ENCODE measurements at places on chromosomes 5 and 9. TPM values are rescaled to one million over a fixed set of nuclear protein-coding genes. Genes with fewer than 3 reads are reported as not detected.

FAM200C gene
- polyA plus RNA-seq = 10.9 TPM

DMRT3 gene
- 0.38 TPM for polyA plus RNA-seq

ANXA1 gene
- 79.7 TPM for polyA plus RNA-seq

GRCh38 chr9:27471366-27471765 lies 52.7 kb upstream of the IFNK start:
- no peak for DNase-seq

DNA sequence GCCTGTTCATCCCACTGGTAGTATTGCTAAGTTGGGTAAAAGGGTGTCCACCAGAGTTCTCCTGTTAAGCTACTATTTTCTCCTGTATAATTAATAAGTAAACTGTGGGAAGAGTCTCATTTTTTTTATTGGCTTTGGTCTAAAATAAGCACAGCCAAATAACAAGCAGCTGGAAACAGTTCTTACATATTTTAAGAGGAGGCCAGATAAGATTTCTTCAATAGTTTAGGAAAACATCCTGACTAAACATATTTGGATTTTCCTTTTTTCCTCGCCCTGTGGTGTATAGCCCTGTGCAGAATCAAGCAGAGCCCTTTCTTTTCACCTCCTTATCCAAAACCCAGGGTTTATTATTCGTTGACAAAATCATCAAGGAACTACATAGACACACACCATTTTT lies 122.2 kb upstream of the ZNF608 start:
- DNase-seq = no peak

DNA sequence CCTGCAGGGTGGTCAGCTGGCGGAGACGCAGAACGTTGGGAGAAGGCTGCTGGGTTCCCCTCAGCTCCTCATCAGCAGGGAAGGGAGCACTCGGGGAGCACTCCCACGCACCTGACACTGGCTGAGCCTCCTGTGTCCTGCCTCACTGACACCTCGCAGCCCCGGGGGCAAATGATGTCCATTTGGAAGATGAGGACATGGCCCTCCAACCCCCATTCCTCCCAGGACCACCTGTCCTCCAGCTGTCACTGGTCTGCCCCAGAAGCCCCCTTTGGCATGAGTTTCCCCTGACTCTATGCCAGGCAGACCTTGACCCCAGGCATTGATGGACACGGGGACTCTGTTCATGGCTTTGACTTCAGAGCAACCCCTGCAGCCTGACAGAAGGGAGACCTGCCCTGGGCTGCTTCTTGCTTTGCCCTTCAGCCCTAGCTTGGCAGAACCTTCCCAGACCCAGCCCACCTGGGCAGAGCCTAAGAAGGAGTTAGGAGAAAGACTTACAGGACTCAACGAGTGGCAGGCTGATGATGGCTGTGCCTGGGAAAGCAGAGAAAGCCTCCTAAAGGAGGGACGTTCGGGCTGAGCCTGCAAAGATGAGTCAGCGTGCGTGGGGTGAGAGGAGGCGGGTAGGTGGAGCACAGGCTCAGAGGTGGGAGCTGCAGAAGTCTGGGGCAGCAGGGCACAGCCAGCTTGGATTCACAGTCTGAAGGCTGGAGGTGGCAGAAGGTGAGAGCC lies 90.6 kb downstream of the LMX1B start:
- no peak for DNase-seq

GRCh38 chr9:84357275-84357674 lies 16.7 kb upstream of the SLC28A3 start:
- DNase-seq = no peak

- no peak for DNase-seq
Observed at GRCh38 chr5:170563824-170564567, 60.2 kb downstream of the KCNIP1 start.

DNA sequence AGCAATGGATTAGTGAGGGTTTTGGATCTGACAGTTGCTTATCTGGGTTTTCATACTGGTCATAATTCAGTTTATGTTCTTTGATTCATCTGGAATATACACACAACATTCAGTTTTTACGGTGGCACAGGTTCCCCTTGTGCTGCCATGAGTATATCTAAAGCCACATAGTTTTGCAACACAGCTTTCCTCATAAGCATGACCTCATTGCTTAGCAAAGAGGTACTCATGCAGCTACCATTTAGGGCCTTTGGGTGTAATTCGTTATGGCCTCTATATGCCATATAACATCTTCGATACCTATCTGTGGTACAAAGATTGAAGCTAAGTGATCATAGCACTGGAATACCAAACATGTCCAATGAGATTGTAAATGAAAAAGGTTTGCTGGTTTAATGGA lies 2.9 kb upstream of the RBM22 start:
- no peak for DNase-seq

DNA sequence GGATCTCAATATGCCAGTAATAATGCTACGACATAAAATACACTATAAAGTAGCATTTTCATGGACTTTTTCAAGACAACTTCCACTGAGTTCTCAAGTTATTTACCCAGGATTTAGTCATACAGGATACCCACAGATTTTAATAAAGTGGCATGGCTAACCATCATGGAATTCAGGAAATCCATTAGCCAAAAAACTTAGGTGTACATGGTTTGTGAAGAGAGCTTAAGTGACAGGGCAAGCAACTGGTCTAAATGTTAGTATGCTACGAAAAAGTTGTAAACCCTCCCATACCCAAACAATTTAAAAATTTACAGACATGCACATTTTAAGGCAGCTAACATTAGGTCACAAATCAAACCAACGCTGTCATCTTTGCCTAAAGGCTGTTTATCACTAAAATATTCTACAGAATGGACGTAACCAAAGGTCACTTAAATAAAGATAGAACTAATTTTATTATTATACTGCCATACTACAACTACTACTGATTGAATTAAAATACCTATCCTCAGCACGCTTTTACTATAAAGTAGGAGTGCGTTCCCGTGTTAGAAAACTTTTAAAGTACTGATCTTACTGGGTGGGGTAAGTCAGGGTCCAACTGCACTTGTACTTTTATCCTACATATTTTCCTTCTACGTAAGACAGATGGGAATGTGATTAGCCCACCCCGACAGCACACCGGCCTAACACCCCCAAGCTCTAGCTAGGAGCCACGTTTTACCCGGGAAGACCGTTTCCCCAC lies 1.1 kb downstream of the UBTD2 start:
- no peak for DNase-seq

- DNase-seq = no peak
Observed at GRCh38 chr5:4330327-4330726, 734.7 kb downstream of the IRX1 start.
